ENCODE measurements at places on chromosomes 16 and 17.

DNA sequence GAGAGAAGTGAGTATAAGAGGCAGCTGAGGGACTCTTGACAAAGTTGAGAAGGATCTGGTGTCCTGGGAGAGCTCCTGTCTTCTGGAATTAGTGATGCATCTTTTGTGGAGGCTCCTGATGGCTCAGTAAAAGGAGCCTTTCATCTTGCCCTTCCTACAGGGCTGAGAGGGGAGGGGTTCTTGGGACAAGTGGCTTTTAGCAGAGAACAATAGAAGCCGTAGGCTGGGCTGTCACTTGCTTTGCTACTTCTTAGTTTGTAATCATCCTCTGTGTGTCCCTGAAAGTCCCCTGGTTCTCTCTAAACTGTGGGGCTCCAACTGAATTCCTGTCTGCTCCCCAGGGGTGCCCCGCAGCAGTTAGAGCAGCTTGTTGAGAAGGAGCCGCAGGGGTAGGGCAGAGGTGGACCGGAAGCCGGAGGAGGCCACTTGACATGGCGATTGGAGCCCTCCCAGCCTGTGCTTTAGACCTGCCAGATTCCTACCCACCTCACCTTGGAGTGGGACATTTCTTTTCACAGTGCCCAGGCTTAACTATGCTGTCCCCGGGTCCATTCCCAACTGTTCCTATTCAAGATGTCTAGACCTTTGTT lies 85.1 kb downstream of the PRKCA start:
- DNase-seq = no peak

- DNase-seq = peak; percentile 60
These were observed 931.9 kb upstream of the SOX9 start for GRCh38 chr17:71188811-71189492.

DNA sequence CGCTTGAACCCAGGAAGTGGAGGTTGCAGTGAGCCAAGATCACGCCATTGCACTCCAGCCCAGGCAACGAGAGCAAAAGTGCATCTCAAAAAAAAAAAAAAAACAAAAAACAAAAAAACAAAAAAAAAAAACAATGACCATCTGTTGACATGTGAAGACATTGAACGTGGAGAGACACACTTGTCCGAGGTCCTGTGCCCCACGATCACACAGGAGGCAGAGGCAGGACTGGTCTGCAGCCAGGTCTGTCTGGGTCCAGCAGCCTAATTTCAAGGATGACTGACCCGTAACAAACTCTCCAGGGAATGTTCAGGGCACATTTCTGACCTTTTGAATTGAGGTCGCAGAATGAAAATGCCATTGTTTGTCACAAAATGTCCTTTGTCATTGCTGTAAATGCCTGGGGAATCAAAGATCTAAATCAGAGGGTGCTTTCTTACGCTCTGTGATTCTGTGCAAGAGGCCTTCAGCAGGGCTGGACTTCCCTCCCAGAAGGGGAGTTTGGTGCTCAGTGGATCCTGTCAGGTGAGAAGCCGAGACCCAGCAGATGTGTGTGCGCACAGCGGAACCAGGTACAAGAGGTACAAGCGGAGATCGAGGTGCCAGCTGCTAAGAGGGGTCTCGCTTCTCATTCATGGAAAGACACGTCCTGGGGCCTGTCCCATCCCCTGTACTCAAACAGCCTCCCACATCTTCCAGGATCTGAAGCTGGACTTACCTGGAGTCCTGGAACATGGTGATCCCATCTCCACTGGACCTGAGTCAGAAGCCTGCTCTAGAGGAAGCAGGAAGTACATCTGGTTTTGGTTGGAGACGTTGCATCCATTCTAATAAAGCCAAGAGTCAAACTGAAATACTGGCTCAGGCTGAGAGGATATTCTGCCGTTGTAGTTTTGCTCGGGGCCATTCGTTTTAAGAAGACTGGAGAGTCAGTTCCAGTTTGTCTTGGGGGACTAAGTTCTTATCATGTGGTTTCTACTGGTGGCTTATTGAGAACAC lies 95.8 kb downstream of the IRF8 start:
- no peak for DNase-seq

DNA sequence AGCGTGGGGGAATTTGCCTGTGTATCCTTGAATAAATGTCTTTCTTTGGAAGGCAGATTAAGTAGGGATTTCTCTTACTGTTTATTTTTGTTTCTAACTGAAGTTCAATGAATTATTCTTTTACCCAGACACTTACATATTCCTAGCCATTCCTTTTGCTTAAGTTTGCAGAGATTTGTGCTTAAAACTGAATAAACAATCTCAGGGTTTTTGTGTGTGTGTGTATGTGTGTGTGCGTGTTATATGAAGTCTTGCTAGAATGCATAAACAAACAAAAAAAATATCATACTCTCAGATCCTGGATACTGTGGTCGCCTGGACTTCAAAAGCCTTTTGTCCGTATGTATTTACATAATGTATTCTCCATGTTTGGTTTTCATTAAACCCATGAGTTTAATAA lies 672.8 kb downstream of the MAF start:
- DNase-seq = no peak

- no peak for DNase-seq
These were observed 4.8 kb downstream of the TNP2 start for GRCh38 chr16:11264155-11264832.

- peak; percentile 37 for DNase-seq
These were observed 19.4 kb downstream of the PRDM7 start for GRCh38 chr16:90057738-90058173.

GRCh38 chr17:72077326-72077960 lies 43.4 kb upstream of the SOX9 start:
- no peak for DNase-seq
